Muscle of leg (tissue), 16 donors: ENCODE measurements at places on chromosomes 4 and X. TPM values are rescaled to one million over a fixed set of nuclear protein-coding genes. Genes with fewer than 3 reads are reported as not detected.
A peak's percentile ranks its signal among the peaks of the same experiment; 100 is the strongest.

The SYAP1 gene
- total RNA-seq = 16.3 TPM

The FGF2 gene
- total RNA-seq = 8.9 TPM

GRCh38 chr4:123397144-123398065 lies 810 bp downstream of the SPRY1 start:
- DNase-seq = peak; percentile 81

DNA sequence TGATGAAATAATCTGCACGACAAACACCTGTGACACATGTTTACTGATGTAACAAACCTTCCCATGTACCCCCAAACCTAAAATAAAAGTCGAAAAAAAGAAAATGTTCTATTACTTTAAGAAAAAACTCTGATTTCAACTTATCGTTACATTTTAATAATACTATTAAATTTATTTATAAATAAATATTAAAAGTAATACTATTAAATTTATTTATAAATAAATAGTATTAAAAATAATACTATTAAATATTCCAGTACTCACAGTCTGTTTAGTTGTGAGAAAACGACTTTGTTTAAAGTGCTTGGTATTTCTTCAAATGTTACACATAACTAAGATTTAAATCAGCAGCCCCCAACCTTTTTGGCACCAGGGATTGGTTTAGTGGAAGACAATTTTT lies 471.6 kb upstream of the PRKX start:
- no peak for DNase-seq

DNA sequence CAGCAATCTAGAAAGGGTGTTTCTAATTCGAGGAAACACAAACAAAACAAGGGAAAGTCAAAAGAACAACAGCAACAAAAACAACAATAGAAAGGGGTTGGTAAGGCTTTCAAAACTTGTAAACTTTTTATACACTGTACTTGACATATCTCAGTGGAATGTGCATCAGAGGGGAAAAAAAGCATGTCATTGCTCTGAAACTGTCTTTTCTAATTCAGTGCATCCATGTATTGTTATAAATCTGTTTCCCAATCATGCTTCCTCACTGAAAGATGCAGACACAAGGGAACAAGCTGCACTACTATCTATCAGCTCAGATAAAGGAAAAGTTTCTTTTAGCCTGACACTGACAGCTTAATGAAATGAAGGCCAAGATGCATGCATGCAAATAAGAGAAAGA lies 44.2 kb upstream of the PCDH18 start:
- peak; percentile 22 for DNase-seq

DNA sequence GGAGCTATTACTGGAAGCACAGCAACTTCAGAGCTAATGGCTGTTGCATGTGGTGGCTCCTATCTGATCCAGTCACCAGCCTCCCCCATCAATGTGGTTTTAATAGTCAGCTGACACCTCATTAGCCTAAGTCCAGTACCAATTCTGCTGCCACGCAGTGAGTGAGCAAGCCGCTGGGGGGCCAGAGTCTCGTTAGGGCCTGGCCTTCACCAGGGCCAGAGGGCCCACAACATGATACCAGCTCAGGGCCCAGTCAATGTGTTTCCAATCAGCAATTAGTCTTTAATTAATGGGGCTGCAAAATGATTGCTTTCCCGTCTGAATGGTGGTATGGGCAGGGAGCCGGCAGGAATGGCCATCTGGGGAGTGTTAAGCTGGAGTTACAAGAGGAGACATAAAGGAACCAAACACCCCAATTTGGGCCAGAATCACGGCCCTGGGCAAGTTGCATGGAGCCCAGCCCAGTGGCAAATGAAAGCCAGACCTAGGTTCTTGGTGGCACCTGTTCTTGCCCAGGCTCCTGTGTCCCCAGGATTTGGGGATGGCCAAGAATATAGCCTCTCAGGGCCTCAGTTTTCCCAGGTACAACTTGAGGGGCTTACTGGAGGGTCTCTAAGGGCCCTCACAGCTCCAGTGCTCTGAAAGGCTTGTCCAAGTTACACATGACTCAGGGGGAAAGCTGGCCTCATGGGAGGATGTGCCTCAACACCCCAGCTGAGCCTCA lies 119.2 kb downstream of the EFNB1 start:
- no peak for DNase-seq

DNA sequence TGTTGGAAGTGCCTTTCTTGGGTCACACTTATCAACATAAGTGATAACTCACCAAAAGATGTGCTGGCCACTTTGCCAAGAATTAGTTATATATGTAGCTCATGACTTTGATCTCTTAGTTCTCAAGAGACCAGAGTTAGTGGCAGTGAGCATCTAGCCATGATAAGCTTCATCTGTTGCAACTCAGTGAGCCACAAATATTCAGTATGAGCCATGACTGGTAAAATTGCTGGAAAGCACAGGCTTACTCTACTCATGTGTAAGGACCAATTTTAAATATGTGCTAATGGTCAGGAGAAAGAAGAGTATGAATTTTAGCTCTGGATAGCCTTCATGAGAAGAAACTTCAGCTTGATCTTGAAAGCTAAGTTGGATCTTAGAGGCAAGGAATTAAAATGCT lies 59.4 kb upstream of the TLL1 start:
- DNase-seq = no peak

DNA sequence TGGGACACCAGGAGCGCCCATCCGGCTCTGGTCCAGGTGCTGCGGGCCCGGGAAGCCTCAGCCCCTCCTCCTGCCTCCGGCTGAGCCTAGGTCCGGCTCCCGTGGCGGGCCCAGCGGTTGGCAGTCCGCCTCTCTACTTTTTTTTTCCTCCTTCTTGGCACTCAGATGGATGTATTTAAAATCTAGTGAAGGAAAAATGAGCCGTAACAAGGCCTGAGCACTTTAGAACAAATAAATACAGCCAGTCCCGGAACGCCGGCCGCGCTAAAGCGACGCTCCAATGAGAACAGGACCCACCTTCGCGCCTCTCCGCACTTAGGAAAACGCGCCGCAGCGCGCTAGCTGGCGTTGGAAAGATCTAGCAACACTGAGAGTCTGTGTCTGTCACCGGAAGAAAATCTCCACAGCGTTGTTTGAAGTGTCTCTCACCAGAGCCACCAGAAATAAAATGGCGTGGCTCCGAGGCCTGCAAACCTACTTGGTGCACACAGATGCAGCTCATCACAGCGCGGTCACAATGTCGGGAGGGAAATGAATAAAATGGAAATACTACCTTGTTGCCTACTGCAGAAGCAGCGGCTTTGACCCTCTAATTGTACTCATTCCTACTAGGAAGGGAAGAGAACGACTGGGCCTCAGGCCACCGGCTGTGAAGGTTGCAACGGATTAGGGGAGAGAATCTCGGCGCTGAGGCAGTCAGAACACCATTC lies 4.7 kb downstream of the NEUROG2 start:
- DNase-seq = peak; percentile 27

DNA sequence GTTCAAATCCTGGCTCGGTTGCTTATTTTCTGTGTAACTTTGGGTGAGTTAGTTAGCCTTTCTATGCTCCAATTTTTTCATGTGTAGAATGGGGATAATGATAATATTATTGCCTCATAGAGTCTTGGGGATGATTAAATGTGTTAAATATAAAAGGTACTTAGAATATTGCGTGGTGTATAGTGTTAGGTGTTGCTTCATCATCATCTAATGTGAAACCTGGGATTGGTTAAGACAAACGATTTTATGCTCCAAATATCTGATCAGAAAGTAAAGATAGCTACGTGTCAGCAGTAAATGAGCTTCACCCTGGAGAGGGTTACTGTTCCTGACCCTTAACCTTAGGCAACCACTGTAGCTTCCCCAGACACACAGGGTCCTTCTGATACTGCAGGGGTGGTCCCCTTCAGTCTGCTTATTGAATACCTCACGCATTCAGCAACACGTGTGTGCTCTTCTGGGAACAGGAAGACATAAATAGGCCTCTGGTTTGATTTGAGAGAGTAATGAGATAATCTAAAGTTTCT lies 50.1 kb downstream of the GPAT3 start:
- no peak for DNase-seq
